A549 treated with RU486 at 1 μM for 4 hours (cell line): ENCODE measurements at places on chromosomes 16 and 17. TPM values are rescaled to one million over a fixed set of nuclear protein-coding genes. Genes with fewer than 3 reads are reported as not detected.

The CALB2 gene
- 6.7 to 9.8 TPM (median 7.3 TPM) in 5 replicates for total RNA-seq

The RNF112 gene
- total RNA-seq = 0.23 to 0.60 TPM (median 0.46 TPM) in 5 replicates

The TBX21 gene
- 0.10 TPM in 2 of 5 replicates, not detected in the others for total RNA-seq

The NFATC3 gene
- 12.9 to 16.5 TPM (median 16.2 TPM) in 5 replicates for total RNA-seq

The MRM3 gene
- total RNA-seq = 41.9 to 44.2 TPM (median 43.5 TPM) in 5 replicates

The MYL4 gene
- 0.17 TPM in 1 of 5 replicates, not detected in the others for total RNA-seq

The SP6 gene
- 2.5 to 3.1 TPM (median 3.0 TPM) in 5 replicates for total RNA-seq

The TBC1D3 gene
- not detected in 5 replicates for total RNA-seq

The RSL1D1 gene
- total RNA-seq = 221 to 300 TPM (median 246 TPM) in 5 replicates

The SLC5A11 gene
- total RNA-seq = 0.40 to 0.58 TPM (median 0.48 TPM) in 5 replicates

The TAC4 gene
- not detected in 5 replicates for total RNA-seq

The PRSS36 gene
- total RNA-seq = 0.29 to 1.2 TPM (median 0.65 TPM) in 5 replicates

The RAB34 gene
- total RNA-seq = 220 to 279 TPM (median 265 TPM) in 5 replicates

The REXO5 gene
- 3.7 to 4.4 TPM (median 3.9 TPM) in 5 replicates for total RNA-seq

The SKAP1 gene
- 0.08 TPM in 1 of 5 replicates, not detected in the others for total RNA-seq

The FBXW10B gene
- 2.2 to 4.3 TPM (median 3.1 TPM) in 5 replicates for total RNA-seq

The STX1B gene
- 1.5 to 2.1 TPM (median 1.5 TPM) in 5 replicates for total RNA-seq

The PLA2G10 gene
- 0.21 to 0.31 TPM in 2 of 5 replicates, not detected in the others for total RNA-seq

The HYDIN gene
- total RNA-seq = 0.23 to 0.47 TPM (median 0.36 TPM) in 5 replicates

The GRB7 gene
- 2.8 to 7.3 TPM (median 4.8 TPM) in 5 replicates for total RNA-seq

The PRR35 gene
- 0.06 to 0.18 TPM (median 0.13 TPM) in 5 replicates for total RNA-seq

The IL34 gene
- total RNA-seq = 0.46 to 1.3 TPM (median 0.71 TPM) in 5 replicates

The PPP1R1B gene
- total RNA-seq = 0.13 TPM in 1 of 5 replicates, not detected in the others

The NPIPB2 gene
- total RNA-seq = 1.7 to 3.2 TPM (median 1.9 TPM) in 5 replicates

The GCGR gene
- 0.13 to 0.36 TPM (median 0.17 TPM) in 4 of 5 replicates, not detected in the other for total RNA-seq

The CEP295NL gene
- 0.22 to 0.42 TPM (median 0.37 TPM) in 5 replicates for total RNA-seq
